ENCODE measurements at places on chromosomes 11 and 22.

DNA sequence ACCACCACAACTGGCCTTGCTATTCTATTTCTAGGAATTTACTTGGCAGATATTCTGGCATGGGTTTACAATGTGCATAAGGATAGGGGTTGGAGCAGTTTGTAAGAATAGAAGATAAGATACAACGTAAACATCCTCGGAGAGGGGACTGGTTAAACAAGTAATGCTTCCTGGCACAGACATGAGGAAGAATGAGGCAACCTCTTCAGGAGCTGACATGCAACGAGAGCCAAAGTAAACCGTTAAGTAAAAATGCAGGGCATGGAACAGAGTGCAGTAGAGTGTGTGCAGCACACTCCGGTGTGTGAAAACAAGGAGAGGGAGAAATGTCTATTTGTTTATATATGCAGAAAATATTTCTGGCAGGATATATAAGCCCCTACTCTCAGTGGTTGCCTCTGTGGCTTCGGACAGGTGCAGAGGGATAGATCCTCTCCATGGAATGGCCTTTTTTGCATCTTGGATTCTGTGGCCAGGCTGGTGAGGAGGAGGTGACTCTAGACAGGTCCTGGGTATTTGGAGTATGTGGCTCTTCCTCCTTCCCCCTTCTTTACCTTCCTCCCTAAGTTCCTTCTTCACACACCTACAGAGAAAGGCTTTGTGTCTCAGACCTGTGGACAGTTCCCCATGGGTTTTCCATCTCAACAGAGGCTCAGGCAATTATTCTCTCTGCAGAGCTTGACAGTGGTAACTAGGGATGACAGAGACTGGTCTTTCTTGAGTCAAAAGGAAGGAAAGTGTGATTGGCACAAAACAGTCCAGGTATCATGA is 2.5 kb downstream of the RAB36 start:
- no peak for DNase-seq

- no peak for DNase-seq
These were observed 425.3 kb upstream of the B3GAT1 start for GRCh38 chr11:134837166-134837886.

- DNase-seq: no peak
These were observed 122.1 kb upstream of the TTC12 start for GRCh38 chr11:113192121-113192925.

DNA sequence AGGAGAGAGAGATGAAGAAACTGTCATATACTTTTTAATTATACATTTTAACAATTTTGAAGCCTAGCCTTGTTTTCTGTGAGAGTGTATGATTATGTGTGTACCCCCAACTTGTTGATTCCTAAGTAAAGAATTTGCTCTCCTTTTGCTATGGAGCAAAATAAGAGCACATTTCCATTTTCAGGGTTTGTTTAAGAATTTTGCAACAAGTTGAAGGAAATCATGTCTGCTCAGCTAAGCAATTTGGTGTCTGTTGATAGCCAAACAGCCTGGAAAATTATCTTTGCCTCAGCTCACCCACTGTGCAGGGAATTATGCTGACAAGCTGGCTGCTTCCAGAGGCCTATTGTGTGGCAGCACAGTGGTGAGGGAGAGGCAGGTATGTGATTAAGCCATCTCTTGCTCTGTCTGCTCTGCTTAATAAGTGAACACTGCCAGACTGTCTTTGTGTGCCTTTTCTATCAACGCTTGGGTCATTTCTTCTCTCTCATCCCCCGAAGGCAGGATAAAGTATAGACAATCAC is 135.1 kb upstream of the TTC12 start:
- no peak for DNase-seq

DNA sequence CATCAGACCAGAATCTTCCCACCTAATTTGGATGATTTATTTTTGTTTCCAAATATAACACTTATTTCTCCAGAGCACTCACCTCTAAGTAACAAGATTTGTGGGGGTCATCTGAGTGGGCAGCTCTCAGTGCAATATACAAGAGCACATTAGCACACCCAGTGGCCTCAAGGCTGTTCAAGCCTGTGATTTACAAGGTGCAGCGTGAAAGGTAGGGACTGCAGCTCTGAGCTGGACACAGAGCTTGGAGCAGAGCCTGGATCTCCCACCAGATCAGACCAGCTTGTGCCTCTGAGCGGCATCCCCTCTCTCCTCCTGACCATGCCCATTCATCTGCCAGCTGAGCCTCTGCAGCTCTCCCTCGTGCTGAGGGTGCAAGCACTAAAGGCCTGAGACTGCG is 323.3 kb upstream of the ZC3H12C start:
- no peak for DNase-seq

- DNase-seq: peak; percentile 62
These were observed 61.7 kb downstream of the PARVB start for GRCh38 chr22:44085743-44086270.

DNA sequence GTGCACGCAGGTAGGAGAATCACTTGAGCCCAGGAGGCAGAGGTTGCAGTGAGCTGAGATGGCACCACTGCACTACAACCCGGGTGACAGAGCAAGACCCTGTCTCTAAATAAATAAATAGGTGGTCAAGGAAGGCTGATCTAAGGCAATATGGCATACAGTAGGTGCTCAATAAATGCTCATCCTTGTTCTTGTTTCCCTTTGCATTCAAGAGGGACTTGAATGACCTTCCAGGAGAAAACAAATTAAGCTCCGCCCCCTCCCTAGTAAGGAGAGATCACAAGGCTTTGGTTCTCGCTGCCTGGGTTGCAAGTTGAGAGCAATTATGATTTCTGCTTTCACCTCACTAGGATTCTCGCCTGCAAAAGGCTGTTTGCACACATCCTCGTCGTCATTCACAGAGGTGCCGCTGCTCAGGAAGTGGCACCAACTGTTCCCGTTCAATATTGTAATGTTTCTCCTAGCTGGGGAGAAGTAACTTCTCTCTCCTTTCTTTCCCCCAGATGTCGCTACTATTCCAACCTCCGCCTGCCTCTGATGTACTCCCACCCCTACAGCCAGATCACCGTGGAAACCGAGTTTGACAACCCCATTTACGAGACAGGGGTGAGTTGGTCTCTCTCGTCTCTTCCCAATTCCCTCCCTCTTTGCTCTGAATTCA is 51.8 kb upstream of the ASPHD2 start:
- DNase-seq: no peak

DNA sequence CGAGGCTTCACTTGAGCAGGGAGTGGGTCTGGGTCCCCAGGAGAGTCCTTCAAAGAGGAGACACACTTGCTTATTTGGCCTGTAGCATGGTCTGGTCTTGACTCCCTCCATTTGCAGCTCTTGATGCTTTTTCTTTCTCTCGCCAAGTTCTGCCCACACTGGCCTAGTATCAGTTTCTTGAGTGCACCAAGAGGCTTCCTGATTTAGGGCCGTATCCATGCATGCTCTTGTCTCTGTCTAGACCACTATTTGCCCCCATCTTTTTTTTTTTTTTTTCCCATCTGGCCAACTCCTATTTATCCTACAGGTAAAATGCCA is 170.7 kb downstream of the GRIK4 start:
- DNase-seq: no peak

- no peak for DNase-seq
These were observed 1.5 kb downstream of the TNNT3 start for GRCh38 chr11:1920909-1921573.

GRCh38 chr22:29313126-29313575 is 2.3 kb downstream of the RASL10A start:
- DNase-seq: no peak

- no peak for DNase-seq
These were observed 50.8 kb downstream of the HIPK3 start for GRCh38 chr11:33307984-33308383.

DNA sequence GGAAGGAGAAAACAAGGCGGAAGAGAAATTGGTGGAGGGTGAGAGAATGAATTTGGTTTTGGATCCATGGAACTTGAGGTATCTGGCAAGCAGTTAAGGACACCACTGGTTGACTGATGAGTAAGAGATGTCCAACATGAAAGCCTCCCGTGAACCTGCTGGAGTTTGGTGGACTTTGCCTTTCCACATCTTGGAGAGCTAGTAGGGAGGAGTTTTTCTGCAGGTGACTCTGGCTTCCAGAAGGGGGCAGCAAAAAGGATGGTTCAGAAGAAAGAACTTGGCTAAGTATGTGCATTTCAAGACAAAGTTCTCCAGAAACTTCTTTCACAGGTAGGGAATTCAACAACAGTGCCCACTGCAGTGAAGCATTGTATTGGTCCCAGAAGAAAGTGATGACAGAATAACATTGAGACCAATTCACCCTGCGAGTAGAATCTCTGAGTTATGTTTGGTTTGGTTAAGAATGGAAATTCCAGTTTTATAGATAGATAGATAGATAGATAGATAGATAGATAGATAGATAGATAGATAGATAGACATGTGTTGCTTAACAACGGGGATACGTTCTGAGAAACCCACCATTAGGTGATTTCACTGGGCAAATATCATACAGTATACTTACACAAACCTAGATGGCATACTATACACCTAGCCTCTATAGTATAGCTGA is 28.5 kb downstream of the DCDC1 start:
- peak; percentile 70 for DNase-seq

GRCh38 chr22:43118953-43119458 is 8.5 kb downstream of the BIK start:
- no peak for DNase-seq

- no peak for DNase-seq
These were observed 18.3 kb downstream of the RGL4 start for GRCh38 chr22:23709107-23709506.

DNA sequence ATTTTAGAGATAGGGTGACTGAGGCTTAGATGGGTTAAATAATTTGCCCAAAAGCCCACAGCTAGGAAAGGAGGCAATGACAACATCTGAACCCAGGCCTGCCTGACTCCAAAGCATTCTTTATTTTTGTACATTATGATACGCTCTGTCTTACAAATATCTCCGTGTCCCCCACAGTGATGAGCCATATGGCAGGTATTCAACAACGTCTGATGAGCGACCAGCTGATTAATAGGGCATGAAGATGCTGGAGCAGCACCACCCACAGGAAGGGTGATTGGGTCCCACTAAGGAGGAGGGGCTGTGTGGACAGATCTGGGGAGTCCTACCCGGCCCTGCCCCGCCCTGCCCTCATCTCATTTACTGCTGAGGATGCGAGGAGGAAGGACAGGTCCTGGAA is 380.6 kb downstream of the CADM1 start:
- DNase-seq: no peak

DNA sequence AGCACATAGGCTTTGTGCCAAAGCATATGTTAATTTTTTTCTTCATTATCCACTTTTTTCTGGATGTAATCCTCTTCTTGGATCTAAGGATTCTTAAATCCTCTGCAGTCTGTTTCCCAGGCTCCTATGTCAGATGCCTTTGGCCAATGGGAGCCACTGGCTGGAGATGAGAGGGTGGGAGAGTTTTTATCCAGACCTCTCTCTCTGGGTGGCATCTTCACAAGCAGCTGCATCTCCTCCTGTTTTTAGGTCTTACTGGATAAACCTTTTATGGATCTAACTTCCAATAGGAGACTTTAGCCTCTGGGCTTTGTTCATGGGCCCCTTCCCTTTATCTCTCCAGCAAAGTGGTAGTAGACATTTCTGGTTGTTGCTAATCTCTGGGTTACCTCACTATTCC is 22.4 kb upstream of the MPPED2 start:
- DNase-seq: no peak

DNA sequence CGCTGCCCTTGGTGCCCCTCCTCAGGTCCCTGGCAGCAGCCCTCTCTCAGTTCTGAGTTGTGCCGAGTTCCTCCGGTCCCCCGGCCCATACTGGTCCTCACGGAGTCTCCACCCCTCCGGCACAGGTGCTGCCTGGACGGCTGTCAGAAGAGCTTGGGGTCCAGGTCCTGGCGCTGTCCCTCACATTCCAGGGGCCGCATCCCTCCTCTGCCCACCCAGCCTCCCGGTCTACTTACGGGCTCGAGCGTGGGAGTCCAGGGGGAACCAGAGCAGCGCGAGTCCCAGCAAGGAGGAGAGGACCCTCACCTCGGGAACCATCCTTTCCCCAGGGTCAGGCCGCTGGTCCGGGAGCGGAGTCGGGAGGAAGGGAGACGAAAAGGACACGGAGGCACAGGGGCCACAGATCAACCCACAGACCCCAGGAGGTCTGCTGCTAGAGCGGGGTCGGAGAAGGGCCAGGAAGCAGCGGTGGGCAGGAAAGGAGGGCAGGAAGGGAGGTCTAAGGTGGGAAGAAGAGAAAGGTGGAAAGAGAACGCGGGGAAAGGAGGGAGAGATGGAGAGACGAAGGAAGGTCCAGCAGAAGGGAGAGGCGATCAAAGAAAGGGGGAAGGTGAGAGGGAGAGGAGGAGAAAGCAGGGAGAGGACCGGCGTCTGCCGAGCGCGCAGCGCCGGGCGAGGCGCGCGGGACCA is 510 bp downstream of the CHRDL2 start:
- DNase-seq: no peak

- DNase-seq: no peak
These were observed 101.4 kb downstream of the CACNA1I start for GRCh38 chr22:39671936-39672335.

- no peak for DNase-seq
These were observed 100.9 kb downstream of the MPPED2 start for GRCh38 chr11:30485222-30485621.

- no peak for DNase-seq
These were observed 7.3 kb downstream of the HORMAD2 start for GRCh38 chr22:30087611-30088010.

DNA sequence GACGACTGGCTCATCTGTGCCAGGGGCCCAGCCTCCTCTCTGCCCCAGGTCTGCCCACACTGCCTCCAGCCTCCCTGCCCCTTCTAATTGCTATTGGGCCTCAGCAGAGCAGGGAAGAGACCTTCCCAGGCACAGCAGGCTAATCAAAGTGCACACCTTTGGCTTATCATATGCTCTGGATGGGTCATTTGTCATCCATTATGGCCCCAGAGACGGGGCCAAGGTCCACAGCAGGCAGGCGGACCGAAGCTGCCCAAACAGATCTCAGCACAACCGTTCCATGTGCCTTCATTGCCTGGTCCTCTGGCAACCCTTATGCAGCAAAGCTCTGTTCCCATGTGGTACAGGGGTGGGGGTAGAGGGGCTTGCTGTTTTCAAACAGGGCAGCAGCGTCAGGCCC is 66.6 kb downstream of the TP53I11 start:
- DNase-seq: no peak

GRCh38 chr11:537622-538430 is 499 bp downstream of the LRRC56 start:
- no peak for DNase-seq
